ENCODE measurements at places on chromosomes 2 and 18.
A peak's percentile ranks its signal among the peaks of the same experiment; 100 is the strongest.

DNA sequence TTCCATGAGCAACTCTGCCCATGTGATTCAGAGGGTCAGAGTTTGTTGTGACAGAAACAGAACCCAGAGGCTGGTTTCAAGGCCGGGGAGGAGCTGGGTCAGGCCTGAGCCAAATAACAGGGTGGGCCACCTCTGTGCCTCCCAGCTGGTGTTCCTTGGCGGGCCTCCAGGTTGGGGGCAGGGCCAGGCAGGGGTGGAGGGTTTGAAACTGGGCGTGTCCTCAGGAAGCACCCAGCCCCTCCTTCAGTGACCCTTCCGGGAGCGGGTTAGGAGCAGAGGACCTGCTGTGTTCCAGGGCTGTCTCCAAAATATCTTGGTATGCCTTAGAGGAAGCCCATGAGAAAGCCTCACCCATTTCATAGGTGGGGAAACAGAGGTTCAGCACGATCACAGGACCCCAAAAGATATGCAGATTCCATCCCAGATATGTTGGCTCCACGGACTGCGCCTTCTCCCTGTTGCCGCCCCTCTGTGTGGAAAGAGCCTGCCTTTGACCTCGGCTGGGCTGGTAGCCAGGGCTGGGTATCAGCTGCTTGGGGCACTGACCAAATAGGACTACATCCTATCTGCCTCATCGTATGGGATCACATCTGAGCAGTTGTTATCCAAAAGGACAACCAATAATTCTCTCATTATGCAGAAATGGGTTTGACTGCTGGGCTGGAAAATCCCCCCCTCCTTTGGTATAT lies 74.8 kb upstream of the GLI2 start:
- no peak for DNase-seq

- DNase-seq: no peak
Observed at GRCh38 chr2:19109518-19109917, 248.9 kb downstream of the OSR1 start.

GRCh38 chr2:23509596-23510292 lies 124.8 kb downstream of the KLHL29 start:
- DNase-seq: no peak

GRCh38 chr2:159546039-159546438 lies 70.3 kb downstream of the BAZ2B start:
- no peak for DNase-seq

DNA sequence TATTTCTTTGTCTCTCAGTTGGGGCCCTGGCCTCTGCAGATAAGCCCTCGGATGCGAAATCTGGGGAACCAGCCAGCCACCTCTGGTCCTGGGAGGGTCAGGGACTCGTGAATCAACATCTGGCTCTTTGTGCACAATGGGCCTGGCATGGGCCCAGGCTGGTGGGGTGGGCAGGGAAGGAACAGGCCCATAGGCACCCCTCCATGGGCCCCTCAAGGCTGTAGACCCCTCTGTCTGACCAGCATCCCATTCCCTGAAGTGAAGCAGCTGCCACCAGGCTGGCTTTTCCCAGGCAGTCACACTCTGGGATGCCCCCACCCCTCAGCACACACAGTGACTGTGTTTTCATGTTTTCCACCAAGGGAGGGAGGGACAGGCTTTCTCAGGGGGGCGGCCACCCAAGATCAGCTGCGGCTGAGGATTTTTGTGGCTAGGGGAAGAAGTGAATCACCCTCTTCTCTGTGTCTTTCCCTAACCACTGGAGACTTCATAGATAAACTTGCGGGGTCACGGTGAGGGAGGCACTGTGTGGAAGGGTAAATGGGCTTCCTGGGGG lies 166.0 kb downstream of the AGAP1 start:
- DNase-seq: peak; percentile 72

GRCh38 chr2:116979916-116980764 lies 834.4 kb upstream of the DDX18 start:
- no peak for DNase-seq

DNA sequence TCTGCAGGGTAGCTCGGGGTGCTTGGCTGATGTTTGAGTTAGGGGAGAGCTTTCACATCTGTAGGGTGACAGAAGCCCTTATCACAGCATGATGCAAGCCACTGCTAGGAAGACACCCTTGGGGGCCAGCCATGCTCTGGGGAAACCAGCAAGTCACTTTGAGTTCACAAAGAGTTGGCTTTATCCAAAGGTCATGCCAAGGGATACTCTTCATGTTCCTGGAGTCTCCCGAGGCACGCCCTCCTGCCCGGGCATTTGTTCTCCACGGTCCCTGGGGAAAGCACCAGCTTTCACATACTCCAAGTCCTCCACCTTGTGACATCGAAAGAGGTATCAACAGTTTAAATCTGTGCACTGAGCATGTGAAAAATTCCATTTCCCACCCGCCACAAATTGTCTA lies 227.7 kb downstream of the VAPA start:
- no peak for DNase-seq
